Ammon's horn (tissue), 1 donor: ENCODE measurements at places on chromosomes 2 and 18.
A peak's percentile ranks its signal among the peaks of the same experiment; 100 is the strongest.

DNA sequence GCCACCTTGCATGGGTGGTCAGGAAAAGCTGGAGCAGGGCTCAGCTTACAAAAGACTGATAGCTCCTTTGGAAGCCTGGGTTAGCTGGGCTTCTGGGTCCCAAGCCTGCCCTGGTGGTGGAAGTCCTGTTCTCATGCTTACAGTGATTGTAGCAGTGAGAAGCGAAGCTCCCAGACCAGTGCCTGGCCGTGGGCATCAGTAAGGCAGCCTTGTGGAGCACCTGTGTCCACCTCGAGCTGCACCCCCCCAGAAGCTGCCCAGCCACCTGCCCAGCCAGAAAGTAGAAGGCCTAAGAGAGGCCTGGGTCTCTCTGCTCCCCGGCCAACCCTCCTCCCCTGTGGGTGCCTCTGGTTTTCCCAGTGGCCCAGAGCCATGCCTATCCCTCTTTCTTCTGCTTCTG is 10.5 kb downstream of the GLI2 start:
- DNase-seq, result no peak

GRCh38 chr2:203650860-203651613 is 55.4 kb upstream of the CD28 start:
- DNase-seq, result peak; percentile 79

- DNase-seq, result peak; percentile 42
Observed at GRCh38 chr2:30346471-30347169, 100.4 kb upstream of the LCLAT1 start.

GRCh38 chr2:236908439-236909192 is 177.1 kb upstream of the COPS8 start:
- DNase-seq, result no peak

DNA sequence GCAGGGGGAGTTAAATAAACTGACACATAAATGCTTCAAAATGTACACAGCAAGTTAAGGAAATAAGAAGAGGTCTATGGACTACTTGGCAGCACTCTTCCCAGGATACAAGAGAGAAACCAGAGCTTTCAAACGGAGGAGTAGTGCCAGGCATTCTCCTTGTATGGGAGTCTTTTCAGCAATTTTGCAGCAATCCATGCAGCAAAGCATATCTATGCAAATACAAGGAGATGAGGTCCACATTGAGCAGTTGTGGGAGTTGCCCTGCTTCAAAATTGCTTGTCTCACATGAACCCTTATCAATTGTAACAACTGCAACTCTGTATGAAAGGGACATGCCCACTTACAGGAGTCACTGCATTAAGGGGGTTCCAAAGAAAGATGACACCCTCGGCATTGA is 37.8 kb downstream of the SCN9A start:
- DNase-seq, result no peak

GRCh38 chr2:19837235-19837766 is 64.5 kb downstream of the TTC32 start:
- DNase-seq, result no peak

- DNase-seq, result peak; percentile 43
Observed at GRCh38 chr2:67322353-67323001, 74.7 kb upstream of the ETAA1 start.

- no peak for DNase-seq
Observed at GRCh38 chr18:68568364-68569155, 146.3 kb downstream of the TMX3 start.

DNA sequence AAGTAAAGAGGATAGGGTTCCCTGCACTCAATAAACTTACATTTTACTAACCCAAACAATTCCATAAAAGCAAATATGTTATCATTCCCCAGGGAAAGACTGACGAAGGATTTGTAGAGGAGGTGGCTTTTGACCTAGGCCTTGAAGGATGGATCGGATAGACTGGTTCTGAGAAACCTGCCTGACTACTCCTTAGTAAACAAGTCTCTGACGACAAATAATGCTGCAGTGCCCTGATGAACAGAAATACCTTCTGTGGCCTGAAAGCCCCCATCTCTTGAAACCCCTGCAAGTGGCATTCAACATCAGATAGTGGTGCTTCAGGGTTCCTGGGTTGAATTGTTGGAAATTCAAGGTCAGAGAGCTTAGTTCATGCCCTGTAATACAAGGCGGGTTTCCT is 19.2 kb downstream of the PRKCE start:
- no peak for DNase-seq

GRCh38 chr2:37688771-37689468 is 17.5 kb upstream of the CDC42EP3 start:
- DNase-seq, result no peak

- DNase-seq, result no peak
Observed at GRCh38 chr2:240645801-240646175, 20.5 kb downstream of the GPR35 start.

DNA sequence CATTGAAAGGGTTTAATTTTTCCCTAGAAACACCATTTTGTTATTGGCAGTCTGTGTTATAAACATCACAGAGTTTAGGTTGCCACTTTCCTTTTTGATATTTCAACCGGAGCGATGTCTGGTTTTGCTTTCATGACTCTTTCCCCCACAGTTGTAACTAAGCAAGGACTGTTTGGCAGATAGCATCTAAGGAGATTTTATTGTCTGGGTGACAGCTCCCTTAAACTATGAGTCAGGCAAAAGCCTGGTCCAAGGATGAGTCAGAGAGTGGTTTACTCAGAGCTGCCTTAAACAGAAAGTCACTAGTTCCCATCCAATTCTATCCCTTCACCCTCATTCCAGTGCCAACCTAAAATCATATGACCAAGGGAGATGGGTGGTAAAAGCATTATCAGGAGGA is 341.6 kb upstream of the VWC2L start:
- DNase-seq, result peak; percentile 67

DNA sequence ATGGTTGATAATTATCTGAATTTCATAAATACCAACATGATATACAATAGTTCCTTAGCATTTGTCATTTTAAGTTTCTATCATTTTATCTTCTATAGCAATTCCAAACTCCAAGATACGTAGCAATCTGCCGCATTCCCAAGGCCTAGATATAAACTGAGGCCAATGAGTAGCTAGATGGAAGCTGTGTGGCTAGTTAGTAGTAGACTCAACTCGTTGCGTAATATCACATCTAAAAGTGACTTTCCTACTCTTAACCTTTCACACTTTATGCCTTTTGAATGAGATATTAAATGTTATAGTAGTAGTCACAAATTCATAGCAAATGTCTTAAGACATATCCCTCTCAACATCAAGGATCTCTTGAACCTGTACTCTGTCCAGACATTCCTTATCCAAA is 33.6 kb downstream of the WDSUB1 start:
- no peak for DNase-seq

DNA sequence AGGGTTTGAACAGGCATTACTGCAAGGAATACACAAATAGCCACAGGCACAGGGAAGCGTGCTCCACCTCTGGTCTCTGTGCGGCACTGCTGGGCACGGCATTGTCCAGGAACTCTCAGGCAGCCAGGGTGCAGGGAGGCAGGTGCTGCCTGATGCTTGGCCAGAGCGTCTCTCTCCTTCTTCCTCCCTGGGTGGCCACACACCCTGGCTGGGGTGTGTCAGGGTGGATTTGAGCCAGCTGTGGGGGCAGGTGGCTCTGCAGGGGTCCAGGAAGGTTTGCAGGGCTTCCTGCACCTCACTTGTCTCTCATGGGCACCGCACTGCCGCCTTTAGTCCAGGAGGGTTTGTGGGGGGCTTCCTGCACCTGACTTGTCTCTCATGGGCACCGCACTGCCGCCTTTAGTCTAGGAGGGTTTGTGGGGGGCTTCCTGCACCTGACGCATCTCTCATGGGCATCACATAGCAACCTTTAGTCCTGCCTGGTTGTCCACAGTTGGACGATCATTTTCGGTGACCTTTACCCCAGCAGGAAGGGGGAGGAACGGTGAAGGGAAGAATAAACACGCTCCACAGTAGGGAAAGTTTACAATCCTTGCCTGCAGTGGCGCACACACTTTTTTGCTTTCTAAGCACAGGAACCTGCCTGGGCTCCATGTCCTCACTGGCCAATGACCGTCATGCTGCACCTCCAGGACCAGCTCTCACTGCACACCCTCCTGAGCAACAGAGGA is 332.9 kb downstream of the EIPR1 start:
- no peak for DNase-seq

DNA sequence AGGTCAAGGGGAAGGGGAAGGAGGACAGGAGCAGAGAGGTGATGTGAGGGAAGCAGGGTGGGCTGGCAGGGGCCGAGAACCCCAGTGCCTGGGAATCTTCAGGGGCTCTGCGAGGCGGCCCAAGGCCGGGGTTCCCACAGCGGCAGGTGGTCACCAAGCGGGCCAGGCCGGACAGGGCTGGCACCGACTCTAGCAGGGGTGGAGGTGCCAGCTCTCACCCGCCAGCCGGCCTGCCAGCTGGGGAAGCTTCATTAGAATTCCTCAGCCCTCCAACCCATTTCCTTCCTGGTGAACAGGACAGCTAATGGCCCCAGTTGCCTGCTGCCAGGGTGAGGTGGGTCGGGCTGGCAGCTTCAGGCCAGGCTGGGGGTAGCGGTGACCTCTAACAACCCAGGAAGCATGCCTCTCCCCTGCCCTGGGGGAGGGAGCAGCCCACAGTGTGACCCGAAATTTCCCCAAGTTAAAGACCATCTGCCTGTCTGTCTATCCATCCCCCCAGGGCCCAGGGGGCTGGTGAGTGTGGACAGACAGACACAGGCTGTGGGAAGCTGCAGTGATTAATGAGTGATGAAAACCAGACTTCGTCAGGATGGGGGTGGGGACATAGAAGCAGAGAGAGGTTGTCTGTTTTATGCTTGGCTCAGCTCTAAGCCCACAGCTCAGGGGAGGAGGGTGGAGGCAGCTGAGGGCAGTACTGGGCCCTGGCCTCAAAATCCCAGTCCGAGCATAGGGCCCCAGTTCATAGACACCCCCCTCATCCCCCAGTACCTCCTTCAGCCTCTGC is 144.1 kb downstream of the ZFP36L2 start:
- peak; percentile 56 for DNase-seq

DNA sequence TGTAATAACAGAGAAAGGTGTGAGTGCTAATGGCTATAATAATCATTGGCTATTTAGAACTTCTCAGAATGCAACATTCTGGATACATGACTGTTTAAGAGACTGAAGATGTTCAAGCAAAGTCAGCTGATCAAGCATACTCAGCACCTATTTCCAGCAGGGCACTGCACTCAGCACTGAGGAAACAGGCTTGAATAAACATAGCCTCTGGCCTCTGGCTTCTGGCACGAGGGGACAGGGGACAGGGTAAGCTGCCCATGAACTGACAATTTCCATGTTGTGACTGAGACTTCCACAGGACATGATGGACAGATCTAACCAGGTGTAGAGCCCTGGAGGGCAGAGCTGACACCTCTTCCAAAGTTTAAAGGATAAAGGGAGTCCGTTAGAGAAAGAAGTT is 1.3 kb downstream of the MARCO start:
- no peak for DNase-seq

- DNase-seq, result peak; percentile 89
Observed at GRCh38 chr2:128321784-128322714, 3.4 kb upstream of the HS6ST1 start.

DNA sequence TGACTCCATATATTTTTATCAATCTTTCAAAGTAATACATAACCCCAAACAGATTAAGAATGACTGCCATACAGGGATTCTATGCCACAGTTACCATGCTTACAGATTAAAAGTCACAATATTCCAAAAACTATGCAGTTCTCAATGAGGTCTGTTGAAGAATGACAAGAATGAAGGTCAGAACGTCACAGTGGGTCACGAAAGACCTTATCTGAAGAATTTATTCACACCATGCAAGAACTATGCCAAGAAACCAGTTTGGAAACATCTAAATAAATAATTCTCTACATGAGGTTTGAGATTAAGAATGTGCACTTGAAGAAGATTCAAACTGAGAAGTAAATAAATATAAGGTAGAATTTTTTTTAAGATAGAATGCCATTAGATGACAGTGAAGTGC is 253.3 kb downstream of the EXOC6B start:
- no peak for DNase-seq

GRCh38 chr18:42187611-42188380 is 232.8 kb downstream of the PIK3C3 start:
- DNase-seq, result peak; percentile 43

DNA sequence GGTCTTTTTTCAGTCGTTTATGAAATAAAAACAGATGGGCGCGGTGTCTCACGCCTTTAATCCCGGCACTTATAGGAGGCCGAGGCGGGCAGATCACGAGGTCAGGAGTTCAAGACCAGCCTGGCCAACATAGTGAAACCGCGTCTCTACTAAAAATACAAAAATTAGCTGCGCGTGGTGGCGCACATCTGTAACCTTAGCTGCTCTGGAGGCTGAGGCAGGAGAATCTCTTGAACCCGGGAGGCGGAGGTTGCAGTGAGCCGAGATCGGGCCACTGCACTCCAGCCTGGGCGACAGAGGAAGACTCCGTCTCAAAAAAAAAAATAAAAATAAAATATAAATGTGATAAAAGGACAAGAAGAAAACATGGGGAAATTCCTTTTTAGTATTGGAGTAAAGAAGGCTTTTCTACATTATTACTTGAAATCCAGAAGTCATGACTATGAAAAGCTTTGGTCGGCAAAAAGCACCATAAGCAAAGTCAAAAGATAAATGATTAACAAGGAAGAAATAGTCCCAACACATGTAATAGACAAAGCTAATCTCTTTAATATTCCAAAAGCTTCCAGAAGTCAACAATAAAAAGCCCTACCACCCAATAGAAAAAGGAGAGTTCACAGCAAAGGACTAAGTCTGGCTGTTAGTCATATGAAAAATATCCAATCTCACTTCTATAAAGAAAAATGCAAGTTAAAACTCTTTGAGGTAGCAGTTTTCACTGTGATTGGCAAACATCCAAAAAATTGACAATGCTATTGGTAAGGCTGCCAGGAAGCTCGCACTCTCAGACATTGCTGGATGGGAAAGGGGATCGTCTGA is 1.4 kb upstream of the FAM168B start:
- DNase-seq, result no peak

- no peak for DNase-seq
Observed at GRCh38 chr2:228875152-228875900, 395.8 kb downstream of the PID1 start.

GRCh38 chr2:30914456-30914855 is 107.2 kb upstream of the CAPN13 start:
- DNase-seq, result no peak

- no peak for DNase-seq
Observed at GRCh38 chr2:113012436-113013335, 7.4 kb downstream of the IL36A start.

- DNase-seq, result no peak
Observed at GRCh38 chr2:23506531-23507266, 121.7 kb downstream of the KLHL29 start.
